ENCODE measurements at places on chromosomes 7 and 10.
A peak's percentile ranks its signal among the peaks of the same experiment; 100 is the strongest.

DNA sequence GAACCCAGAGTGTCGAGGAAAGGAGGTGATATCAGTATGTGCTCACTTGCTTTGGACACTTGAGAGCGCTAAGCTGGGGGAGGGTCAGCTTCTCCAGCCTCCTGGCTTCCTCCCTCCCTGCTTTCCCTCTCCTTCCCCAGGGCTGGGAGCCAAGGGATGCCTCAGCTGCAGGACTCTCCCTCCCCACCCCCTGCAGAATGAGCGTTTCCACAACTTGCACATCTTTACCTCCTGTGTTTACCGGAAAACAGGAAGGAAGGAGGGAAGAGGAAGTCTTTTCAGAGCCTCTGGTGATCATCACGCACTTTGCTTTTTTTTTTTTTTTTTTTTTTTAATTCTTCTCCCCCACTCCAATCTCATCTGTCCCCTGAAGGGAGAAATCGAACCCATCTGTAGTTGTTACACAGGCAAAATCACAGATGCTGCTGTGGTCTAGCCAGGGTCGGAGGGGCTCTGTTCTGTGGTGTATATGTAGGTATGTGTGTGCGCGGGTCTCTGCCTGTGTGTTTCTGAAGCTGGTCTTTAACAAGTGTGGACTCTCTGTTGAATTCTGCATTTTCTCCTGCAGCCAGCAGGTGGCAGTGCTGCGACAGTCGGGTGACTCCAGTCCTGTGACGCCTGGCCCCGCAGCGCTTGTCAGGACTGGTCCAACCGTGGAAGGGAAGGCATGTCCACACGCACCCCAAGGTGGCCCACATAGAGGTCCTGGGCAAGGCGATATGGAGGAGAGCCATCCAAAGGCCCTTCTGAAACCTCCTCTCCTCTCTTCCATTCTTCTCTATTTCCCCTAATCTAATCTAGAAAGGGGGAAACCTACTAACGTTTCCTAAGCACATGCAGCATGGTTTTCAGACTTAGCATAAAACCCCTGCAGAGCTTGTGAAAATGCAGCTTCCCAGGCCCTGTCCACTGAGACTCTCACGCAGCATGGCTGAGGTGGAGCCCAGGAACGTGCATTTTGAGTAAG lies 257.6 kb downstream of the PLXNA4 start:
- peak; percentile 53 for DNase-seq

GRCh38 chr7:5634107-5634950 lies 147.1 kb downstream of the RNF216 start:
- DNase-seq, result no peak

DNA sequence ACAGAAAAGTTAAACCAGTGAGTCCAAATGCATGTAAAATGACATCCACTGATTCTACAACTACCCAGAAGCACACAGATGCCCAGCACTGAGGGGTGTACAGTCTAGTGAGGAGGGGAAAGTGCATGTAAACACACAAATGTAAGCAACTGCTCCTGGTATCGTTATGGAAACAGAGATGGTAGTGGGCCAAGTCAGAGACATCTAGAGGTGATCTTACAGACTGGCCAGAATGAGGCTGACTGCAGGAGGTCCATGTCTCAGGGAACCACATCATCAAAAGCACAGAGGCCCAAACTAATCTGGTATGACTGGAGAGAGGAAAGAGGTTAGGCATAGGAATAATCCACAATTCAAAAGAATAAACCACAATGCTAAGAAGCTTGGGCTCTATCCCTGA lies 176.5 kb downstream of the SRPK2 start:
- DNase-seq, result no peak

DNA sequence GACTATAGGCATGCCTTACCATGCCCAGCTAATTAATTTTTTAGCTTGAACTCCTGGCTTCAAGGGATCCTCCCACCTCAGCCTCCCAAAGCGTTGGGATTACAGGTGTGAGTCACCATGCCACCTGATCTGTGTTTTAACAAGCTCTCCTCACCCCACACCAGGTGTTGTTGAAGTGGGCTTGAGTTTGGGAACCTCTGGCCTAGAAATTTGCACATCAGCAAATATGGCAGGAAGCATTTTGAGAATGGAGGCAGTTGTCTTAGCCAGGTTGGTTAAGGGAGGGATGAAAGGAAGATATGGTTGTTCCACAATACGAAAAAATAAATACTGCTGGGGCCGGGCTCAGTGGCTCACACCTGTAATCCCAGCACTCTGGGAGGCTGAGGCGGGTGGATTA lies 433.1 kb downstream of the TYW1 start:
- no peak for DNase-seq

DNA sequence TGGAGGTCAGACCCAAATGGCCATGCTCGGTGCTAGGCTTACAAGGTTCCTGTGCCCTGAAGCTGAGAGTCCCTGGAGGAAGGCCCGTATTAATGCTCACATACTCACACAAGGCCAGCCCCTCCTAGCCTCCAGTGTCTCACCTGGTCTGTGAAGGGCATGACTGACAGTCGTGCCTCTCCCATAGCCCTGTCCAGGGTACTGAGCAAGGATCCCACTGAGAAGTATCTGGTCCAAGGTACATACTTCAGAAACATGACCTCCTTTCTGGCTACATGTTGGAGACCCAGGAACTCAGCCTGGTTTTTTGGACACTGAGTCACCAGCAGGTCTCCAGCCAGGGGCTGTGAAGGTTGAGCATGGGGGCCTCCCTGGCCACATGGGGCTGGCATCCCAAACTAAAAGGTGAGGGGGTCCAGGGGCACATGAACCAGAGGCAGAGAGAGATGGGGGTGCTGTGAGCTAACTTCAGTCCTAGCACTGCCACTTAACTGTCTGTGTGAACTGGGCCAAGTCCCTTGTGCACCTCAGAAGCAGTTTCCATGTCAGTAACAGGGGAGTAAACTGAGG lies 17.6 kb upstream of the RASGEF1A start:
- DNase-seq, result no peak

DNA sequence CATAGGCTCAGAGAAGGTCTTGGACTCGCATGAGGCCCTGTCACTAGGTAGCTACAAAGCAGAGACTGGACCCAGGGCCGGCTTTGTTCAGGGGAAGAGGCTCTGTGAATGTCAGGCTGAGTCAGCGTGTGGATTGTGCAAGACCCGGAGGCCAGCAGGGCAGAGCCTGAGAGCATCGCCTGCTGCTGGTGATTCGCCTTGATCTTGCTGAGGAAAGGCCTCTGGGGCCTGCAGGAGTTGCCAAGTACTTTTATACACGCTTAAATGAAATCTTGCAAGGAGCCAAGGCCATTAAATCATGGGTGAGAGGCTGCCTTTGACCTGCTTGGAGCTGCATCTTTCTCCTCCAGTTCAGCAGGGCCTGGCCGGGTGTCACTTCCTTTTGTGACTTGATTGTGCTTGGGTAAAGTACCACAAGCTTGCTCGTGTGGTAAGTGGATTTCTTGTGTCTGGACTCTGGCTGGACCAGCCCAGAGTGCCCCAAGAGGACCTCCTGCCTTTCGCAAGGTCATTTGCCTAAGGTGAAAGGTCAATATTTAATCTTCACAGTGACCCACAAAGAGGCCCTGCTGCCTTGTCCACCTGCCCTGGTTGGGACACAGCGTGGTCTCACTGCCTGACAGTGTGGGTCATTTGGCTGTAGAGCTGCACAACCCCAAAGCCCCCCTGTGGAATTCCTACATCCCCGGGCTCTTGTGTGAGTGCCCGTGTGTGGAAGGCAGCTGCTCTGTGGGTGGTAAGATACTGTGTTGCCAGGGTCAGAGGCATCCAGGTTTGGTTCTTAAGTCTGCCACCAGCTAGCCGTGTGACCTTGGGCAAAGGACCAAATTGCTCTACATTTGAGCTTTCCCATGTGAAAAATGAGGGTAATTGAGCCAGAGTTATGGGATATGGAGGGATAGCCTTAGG lies 38.6 kb upstream of the SH2D4B start:
- no peak for DNase-seq

DNA sequence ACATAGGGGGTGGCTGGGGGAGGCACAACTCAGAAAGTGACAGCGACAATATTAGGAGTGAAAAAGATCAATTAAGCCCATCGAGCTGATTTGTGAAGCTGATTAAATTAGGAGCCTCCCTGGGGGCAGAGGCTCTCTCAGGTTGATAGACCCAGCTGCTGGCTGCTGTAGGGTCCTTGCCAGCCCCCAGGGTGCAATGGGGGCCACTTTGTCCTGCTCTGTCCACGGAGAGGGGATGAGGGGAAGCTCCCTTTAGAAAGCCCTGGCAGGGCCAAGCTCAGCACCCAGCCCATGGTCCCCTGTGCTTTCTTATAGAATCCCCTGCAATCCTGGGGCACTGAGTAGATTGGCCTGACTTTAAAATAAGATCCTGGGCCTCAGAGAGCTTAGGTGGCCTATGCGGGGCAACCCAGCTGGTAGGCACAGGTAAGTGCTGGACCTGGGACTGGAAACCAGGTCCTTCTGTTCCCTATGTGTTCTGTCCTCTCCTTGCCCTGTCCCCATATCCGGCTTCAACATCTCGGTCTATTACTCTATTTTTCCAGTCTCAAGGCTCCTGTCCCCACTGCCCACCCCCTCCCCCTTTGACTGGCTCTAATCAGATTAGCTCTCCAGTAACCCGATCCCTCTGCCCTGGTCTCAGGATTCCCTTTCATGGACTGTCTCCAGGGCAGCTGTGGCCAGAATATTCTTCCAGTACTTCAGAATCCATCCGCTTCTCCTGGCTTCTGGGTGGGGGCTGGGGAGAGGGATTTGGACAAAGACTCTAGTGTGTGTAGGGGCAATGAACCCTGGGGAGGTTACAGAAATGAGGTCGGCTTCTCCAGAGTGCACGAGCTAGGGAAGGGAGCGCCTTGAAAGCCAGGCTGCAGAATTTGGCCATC lies 259.6 kb downstream of the RPS24 start:
- no peak for DNase-seq

DNA sequence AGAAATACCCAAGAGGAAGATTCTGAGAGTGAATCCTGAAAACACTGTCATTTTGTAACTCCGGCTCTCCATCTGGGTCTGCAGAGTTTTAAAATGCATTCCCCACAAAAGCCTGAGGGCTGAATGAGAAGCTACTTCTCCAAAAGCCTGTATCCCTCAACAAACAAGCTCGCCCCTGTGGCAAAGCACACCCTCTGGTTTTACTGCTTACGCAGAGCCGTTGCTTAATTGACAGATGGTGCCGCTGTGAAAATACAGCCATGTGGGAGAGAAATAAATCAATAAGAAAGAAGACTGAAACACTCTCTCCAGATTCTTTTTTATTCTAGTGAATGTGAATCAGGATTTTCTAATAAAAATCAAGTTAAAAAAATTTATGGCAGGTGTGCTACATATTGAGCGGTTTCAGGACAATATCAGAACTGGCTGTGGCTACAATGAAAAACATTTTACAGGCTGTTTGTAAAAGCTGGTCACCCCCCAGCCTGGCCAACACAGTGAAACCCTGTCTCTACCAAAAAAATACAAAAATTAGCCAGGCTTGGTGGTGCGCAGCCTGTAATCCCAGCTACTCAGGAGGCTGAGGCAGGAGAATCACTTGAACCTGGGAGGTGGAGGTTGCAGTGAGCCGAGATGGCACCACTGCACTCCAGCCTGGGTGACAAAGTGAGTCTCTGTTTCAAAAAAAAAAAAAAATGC lies 32.5 kb downstream of the C7orf33 start:
- no peak for DNase-seq

DNA sequence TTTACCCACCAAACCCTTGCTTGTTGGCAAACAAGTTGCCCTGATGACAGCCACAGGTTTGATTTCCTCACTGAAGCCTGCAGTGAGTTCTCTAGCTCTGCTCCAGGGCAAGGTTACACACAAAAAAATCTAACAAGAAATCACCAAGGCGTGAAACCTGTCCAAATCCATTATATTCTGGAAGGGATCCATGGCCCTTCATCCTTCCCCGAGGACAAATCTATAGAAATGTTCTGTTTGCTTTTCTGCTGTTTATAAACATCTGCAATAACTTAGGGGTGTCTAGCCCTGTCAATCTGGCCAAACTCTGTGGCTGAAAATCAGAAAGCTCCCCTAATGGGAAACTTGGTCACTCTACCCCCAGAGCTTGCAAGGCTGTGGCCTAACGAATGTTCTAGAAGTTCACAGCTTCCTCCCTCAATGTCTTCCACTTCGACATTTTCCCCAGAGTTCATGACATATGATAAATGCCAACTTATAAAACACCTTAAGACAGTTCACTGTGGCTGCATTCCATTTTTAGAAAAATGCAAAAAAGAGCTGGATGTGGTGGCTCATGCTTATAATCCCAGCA lies 164.5 kb downstream of the PRPF18 start:
- no peak for DNase-seq

DNA sequence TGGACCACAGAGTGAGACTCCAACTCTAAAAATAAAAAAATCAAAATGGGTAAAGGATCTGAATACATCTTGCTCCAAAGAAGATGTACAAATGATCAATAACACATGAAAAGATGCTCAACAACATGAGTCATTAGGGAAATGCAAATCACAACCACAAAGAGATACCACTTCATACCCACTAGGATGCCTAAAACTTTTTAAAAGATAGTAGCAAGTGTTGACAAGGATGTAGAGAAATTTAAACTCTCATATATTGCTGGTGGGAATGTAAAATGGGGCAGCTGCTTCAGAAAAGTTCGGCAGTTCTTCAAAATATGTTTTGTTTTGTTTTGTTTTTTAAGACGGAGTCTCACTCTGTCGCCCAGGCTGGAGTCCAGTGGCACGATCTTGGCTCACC lies 45.7 kb upstream of the GTF2IRD1 start:
- DNase-seq, result no peak

- DNase-seq, result no peak
Measured at GRCh38 chr10:117754770-117755658, 212.5 kb downstream of the EMX2 start.

DNA sequence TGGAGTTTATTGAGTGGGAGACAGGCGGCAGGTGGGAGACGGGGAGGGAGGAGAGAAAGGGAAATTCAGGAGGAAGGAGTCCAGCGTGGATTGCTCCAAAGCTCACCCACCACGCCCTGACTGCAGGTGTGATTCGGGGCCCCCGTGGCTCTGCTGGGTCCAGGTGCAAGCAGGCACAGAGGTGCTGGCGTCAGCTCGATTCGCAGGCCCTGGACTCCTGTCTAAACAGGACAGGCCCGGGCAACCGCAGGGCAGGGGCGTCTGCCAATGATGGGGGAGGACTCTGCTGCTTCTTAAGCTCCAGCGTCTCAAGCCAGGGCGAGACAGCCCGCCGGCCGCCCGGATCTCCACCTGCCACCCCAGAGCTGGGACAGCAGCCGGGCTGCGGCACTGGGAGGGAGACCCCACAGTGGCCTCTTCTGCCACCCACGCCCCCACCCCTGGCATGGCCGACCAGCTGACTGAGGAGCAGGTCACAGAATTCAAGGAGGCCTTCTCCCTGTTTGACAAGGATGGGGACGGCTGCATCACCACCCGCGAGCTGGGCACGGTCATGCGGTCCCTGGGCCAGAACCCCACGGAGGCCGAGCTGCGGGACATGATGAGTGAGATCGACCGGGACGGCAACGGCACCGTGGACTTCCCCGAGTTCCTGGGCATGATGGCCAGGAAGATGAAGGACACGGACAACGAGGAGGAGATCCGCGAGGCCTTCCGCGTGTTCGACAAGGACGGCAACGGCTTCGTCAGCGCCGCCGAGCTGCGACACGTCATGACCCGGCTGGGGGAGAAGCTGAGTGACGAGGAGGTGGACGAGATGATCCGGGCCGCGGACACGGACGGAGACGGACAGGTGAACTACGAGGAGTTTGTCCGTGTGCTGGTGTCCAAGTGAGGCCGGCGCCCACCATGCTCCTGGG lies at the start of gene CALML3:
Gene CALML3 (plus strand): TSS at position 321 of the 920 bp plus-strand sequence. CDS start 125 bp downstream, at position 446.
- no peak for DNase-seq

GRCh38 chr7:157412021-157412443 lies 75.2 kb downstream of the DNAJB6 start:
- no peak for DNase-seq
